NCI-H2029 treated with DMSO at 0.1 percent for 48 hours (cell line): ENCODE measurements at places on chromosomes 7 and 10.

DNA sequence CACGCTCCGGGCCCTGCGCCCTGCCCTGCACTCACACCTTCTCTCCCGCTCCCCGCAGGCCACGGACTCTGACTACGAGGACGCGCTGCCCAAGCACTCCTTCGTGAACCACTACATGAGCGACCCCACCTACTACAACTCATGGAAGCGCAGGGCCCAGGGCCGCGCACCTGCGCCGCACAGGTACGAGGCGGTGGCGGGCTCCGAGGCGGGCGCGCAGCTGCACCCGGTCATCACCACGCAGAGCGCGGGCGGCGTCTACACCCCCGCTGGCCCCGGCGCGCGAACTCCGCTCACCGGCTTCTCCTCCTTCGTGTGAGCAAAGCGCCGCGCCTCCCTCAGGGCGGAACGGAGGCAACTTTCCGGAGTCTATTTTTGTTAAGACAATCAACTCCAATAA, 417.0 kb upstream of the FOXK1 start:
- DNase-seq, result no peak

GRCh38 chr10:97186911-97187310, 1.2 kb upstream of the SLIT1 start:
- DNase-seq, result no peak

DNA sequence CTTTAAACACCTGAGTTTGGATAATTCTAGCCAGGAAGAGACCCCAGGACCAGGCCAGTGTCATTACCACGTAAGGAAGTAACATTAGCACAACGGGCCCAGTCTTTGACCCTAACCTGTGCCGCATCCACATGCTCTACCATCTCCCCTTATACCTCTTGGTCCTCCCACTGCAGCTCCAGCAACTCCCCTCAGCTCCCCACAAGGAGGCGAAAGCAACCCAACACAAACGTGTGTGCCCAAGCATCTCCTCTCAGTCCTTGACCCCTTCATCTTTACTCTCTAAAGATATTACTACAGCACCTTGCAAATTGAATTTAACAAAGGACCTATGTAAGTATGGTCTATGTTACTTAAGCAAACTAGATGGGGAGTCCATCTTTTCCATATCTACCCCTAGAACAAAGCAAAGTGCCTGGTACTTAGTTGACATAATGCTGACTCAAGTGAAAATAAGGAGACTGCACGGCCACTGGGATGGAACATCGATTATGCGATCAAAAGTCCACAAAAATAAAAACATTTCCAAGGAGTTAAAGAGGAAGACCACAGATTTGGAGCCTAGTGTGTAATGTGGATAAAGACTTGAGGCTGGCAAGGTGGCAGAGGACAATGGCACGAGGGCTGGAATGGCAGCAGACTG, 147.7 kb downstream of the JAZF1 start:
- DNase-seq, result no peak

DNA sequence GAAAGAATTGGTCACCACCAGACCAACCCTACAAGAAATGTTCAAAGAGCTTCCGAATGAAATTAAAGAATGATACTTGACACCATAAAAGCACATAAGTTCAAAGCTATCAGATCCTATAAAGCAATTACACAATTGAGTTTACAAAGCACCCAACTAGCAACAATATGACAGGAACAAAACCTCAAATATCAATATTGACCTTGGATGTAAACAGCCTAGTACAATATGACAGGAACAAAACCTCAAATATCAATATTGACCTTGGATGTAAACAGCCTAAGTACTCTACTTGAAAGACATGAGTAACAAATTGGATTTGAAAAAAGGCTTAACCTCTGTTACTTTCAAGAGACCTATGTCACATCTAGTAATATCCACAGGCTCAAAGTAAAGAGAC, 1201.4 kb downstream of the XPNPEP1 start:
- no peak for DNase-seq

DNA sequence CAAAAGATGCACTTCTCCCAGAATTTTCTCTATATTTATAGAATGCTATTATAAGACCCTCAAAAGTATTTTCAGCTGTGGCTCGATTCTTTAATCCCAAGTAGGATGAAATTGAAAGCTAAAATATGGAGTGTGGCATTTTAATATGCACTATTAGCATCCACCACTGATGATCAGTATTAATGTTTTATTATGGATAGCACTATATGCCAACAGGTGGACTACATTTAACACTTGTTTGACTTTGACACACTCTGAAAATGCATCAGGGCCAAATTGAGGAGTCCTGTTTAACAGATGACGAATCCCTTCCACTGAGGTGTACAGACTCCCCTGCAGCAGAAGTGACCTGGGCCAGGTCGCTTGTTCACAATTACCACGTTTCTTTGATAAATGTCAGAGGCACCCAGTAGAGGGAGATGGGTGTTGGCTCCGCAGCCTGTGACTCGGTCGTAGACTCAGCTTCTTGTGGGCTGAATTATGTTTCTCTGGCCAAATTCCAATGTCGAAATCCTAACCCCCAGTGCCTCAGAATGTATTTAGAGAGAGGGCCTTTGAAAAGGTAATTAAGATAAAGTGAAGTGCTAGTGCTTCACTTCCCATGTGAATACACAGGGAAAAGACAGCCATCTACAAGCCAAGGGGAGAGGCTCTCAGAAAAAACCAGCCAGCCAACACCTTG, 48.1 kb downstream of the WIPF3 start:
- peak; percentile 81 for DNase-seq

GRCh38 chr10:33376976-33377657, 42.6 kb upstream of the NRP1 start:
- no peak for DNase-seq
